ENCODE measurements at places on chromosomes 5 and 9.

DNA sequence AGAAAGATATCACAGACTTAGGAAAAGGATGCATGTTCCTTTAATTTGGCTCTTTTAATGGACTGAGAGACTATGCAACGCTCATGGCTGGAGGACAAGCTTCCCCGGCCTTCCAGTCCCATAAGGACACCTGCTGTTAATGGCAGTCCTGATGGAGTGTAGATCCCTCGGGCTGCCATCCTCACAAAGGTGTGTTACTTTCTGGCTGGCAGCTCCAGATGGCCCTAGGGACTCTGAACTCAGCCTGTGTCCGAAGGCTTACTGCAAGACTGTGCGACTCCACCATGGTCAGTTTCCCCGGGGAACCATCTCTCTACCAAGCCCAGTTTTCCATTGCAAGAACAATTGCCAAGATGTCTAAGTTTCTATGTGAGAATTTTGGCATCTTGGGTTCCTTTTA, 25.5 kb upstream of the KCNIP1 start:
- DNase-seq, result no peak

DNA sequence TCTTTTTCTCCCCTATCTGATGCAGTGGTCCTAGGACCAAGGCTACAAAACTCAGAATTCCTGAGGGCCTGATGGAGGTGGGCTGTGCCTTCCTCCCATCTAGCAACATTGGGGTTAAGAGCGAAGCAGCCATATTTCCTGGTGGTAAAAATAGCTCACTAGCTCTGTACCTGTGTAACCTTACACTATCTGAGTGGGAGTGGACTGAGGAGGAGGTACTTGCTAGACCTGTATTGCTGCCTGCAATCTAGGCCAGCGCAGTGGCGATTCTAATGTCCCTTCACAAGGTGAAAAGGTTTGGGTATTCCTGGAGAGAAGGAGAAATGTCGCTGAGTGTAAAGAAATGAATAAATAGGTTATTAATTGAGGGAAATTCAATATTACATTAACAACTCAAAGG, 80.2 kb upstream of the LIFR start:
- DNase-seq, result no peak

DNA sequence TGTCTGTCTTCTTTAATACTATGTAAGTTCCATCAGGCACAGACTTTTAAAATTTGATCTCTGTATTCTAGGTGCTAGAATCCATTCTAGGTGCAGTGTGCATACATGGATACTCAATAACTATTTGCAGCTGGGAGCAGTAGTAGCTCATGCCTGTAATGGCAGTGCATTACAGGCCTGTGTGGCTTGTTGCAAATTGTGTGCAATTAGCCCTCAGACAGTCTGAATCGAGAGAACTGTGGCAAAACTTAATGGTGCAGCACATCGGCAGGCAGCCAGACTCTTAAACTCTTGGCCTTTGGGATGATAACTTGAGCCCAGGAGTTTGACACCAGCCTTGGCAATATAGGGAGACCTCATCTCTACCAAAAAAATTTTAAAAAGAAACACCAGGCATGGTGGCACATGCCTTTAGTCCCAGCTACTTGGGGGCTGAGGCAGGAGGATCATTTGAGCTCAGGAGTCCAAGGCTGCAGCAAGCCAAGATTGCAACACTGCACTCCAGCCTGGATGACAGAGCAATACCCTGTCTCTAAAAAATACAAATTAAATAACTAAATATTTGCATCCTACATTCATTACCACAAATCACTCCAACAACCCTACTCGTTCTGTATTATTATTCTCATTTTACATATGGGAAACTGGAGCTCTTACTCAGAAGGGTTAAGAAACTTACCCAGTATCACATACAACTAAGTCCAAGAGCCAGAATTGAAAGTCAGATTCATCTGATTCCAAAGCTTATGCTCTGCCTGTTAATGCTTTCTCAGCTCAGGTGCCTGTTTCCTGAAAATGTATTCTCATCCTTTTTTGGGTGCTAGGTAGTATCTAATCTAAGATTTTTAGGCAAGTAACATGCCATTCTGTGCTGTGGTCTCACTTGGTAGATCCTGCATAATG, 30.1 kb downstream of the PRKACG start:
- DNase-seq, result no peak

- DNase-seq, result no peak
Observed at GRCh38 chr5:164597293-164597900, 1092.0 kb downstream of the MAT2B start.

- DNase-seq, result no peak
Observed at GRCh38 chr5:120568711-120569110, 104.6 kb downstream of the PRR16 start.
